ENCODE measurements at places on chromosomes 12 and 14. TPM values are rescaled to one million over a fixed set of nuclear protein-coding genes. Genes with fewer than 3 reads are reported as not detected.

Gene STON2
- 2.0 TPM for polyA plus RNA-seq

GRCh38 chr12:107921062-107921461, 146.6 kb downstream of the ASCL4 start:
- DNase-seq = no peak

DNA sequence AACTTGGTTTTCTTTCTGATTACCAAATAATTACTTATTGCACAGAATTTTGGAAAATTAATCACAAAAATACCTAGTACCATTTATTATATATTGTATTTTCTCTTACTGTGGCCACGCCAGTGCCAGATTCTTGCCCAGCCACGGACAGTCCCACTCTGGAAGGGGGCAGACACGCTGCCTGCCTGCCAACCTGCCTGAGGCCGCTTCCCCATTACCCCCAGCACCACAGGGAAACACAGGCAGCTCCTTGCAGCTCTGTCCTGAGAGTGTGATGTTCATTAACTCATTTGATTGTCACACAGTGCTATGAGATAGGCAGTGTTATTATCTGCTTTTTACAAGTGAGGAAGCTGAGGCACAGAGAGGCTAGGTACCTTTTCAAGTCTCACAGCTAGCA, 46.8 kb downstream of the CACNA1C start:
- no peak for DNase-seq

Gene RNASE7
- not detected for polyA plus RNA-seq

Gene GZMB
- polyA plus RNA-seq = 0.95 TPM
